ENCODE measurements at places on chromosomes 6 and 20.

DNA sequence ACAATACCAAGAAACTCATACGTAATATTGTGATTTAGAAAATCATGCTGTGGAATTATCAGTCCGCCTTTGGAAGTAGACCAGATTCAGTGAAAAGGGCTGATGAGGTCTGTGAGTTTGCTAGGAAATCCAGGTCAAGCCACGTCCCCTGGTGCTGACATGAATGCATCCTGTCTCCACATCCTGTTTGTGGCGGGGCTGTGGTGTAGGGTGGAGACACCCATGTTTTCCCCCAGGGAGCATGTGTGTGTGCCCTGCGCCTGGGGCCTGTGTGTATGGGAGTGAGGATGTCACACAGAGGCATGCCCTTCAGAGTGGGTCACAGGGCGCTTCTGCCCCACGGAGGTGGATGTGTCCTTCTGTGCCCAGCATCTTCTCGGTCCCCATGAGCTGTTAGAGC is 109.1 kb downstream of the SASH1 start:
- no peak for DNase-seq

DNA sequence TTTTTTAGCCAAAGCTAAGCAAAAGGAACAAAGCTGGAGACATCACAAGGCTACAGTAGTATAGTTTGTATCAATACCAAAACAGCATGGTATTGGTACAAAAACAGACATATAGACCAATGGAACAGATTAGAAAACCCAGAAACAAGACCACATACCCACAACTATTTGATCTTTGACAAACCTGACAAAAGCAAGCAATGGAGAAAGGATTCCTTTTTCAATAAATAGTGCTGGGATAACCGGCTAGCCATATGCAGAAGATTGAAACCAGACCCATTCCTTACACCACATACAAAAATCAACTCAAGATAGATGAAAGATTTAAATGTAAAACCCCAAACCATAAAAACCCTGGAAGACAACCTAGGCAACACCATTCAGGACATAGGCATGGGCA is 5.0 kb downstream of the RFPL4B start:
- DNase-seq, result no peak

DNA sequence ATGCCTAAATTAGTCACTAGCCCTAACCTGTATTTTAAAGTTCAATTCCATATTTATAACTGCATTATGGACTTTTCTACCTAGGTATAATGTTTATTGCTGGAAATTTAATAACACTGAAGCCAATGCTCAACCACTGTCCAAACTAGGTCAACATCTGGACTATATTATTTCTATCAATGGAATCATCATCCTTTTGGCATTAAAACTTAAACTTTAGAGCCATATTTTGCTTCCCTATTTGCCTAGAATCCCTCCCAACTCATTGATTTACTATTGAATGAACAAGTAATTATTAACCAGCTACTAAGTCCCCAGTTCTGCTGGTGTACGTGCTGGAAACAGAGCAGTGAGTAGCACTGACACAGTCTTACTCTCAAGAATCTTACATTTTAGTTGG is 291.7 kb upstream of the SPTLC3 start:
- no peak for DNase-seq

GRCh38 chr20:4130404-4131189 is 115.2 kb upstream of the RNF24 start:
- DNase-seq, result no peak

- DNase-seq, result no peak
Observed at GRCh38 chr6:100626721-100627120, 162.0 kb upstream of the SIM1 start.

- no peak for DNase-seq
Observed at GRCh38 chr6:24854077-24854666, 55.5 kb upstream of the ARMH2 start.

DNA sequence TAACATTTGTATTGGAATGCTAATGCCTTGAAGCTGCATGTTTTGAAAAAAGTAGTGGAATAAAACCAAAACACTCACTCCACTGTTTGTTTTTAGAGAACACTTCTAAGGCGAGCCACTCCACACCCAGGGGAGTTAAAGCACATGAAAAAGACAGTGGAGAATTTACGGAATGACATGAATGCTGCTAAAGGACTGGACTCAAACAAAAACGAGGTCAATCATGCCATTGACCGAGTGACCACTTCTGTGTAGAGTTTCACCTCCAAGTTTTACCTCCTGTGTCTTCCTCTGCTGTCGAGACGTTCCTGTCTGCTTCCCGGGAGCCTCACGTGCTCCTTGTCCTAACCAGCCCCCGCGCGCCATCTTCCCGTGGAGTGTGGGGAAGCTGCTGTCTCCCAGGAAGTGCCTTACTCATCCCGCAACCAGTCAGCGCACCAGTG is 127.8 kb downstream of the LRRC1 start:
- no peak for DNase-seq

GRCh38 chr20:25484911-25485511 is 77.5 kb downstream of the GINS1 start:
- no peak for DNase-seq

- no peak for DNase-seq
Observed at GRCh38 chr20:6094063-6094462, 28.8 kb downstream of the FERMT1 start.

DNA sequence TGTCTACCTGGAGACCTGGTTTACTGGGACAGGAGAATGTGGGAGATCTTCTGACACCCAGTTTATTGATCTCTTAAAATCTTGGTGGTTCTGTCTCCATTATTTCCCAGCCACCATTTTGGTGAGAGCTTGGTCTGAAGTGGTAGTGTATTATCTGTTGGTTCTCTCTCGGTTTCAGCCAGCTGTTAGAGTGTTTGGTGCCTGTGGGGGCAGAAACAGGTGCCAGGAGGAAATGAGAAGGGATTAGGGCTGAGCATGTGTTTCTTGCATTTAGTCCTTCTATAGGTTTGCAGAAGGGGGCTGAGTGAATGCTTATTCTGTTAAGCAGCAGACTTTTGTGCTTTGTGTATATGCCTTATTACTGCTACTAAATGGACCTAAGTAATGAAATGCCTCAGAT is 9.6 kb downstream of the JARID2 start:
- no peak for DNase-seq

GRCh38 chr6:23016696-23017095 is 447.3 kb downstream of the HDGFL1 start:
- no peak for DNase-seq

DNA sequence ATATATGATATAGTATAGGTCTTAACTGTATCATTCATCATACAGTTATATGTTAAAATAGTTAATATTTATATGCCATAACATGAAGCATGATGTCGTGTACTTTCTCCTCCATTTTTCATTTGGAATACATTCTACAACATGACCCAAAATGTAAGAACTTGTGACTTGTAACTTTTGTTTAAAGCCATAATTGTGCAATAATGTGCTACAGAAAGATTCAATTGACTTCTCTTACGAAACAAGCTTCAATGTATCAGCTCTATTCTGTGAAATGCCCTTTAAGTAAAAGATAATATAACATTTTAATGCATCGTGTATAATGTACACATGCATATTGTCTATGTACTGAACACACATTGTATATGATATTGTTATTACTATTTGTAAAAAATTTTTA is 76.7 kb upstream of the FABP7 start:
- DNase-seq, result no peak

- DNase-seq, result no peak
Observed at GRCh38 chr20:37102571-37102970, 6.8 kb upstream of the RBL1 start.

DNA sequence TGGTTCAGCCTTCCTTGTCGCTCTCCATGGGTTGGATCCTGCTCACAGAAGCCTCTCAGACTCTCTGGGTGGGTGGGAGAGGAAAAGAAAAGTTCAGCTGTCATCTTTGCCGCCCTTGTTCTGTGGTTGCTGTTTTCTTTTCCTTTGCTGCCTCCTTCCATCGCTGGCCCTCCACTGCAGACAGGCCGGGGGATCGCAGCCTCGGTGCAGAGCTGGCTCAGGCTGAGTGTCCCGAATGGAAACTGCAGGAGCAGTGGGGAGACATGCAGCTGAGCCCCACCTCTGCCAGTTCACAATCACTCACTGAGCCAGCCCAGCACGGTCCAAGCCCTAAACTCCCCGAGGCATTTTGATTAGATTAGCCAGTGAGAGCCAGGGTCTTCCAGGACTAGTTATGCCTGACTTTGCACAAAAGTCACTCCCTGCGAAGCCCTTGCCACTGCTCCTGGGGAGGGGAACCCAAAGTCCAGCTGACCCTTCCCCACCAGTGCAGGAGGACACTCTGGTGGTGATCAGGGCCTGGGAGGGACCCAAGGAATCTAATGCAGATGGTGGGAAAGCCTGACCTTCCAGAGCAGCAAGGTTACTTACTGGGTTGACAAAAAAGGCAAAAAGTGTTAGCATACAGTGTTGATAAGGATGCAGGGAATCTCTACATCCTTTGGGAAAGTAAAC is 14.0 kb downstream of the NRN1 start:
- no peak for DNase-seq

GRCh38 chr20:47576516-47577033 is 74.9 kb downstream of the NCOA3 start:
- no peak for DNase-seq

DNA sequence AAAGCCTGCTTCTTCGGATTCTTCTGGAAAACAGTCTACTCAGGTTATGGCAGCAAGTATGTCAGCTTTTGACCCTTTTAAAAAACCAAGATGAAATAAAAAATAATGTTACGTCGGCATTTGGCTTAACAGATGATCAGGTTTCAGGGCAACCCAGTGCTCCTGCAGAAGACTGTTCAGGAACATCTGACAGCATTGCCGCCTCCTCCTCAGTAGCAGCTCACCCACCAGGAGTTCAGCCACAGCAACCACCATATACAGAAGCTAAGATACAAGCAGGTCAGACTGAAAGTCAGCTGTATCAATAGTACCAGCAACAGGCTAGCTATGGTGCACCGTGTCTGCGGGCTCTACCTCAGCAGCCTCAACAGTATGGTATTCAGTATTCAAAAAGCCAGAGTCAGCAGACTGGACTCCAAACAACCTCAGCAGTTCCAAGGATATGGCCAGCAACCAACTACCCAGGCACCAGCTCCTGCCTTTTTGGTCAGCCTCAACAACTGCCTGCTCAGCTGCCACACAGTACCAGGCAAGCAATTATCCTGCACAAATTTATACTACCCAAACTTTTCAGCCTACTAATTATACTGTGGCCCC is 51.9 kb downstream of the BTBD9 start:
- peak; percentile 16 for DNase-seq

- DNase-seq, result no peak
Observed at GRCh38 chr20:48649868-48650267, 177.9 kb downstream of the PREX1 start.

- DNase-seq, result no peak
Observed at GRCh38 chr20:12965870-12966251, 42.9 kb upstream of the SPTLC3 start.

DNA sequence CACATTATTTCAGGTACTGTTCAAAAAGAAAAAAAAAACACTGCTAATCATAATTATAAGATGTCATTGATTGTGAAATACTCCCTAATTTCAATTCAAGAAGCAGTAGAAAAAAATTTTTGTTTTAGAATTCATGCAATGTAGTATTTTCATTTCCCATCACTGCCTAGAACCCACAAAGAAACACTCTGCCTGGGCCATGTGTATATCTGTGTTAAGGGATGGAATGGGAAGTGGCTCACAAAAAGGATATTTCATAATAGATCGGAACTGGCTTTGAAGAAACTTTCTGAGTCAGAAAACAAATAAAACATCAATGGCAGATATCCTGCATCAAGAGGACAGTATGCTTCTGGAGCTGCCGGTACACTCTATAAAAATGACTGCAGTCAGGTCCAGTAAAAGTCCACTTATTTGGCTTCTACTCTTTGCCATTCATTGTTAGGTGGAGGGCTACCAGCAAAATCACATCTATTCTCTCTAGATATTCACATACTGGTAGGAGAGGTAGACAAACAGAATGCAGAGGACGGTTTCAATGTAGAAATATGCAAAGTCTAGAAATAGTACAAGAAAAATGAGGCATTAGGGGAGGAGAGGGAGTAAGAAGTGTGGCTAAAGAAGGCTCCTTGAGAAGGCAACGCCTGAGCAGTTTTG is 135.0 kb upstream of the TNFAIP3 start:
- no peak for DNase-seq

- no peak for DNase-seq
Observed at GRCh38 chr6:15480525-15480924, 182.3 kb downstream of the DTNBP1 start.

DNA sequence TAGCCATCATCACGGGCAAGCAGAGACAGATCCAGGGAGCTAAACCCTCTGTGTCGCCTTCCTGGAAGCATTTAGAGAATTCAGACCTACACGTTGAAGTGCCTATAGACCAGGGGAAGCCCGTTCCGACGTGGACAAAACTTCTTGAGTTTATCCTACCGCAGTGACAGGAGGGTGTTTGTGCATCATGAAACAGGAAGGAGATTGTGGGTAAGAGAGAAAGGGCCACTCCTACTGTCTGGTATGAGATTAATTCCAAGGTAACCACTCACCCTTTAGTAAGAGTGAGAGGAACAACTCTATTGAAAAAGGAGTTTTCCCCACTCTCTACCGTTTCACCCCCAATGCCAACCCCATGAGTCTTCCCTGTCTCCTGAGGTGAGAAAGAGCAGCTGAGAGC is 133.7 kb downstream of the TFAP2C start:
- DNase-seq, result no peak

DNA sequence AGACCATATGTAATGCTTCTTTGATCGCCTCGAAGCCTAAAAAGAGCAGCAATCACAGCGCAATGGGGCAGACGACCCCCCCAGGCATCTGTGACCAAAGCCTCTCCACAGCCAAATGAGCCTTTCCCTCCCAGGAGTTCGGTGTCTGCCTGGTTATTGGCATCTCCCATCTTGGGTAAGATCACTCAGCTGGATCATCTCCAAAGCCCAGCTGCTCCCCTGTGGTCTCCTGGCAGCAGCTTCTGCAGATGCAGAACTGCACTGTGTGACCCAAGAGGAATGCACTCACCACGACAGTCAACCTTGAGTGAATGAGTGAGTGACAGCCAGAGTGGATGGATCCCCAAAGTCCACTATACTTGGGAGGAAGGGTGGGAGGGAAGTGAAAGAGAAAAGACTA is 44.8 kb upstream of the IYD start:
- no peak for DNase-seq

GRCh38 chr20:34927736-34928135 is 27.9 kb downstream of the GSS start:
- no peak for DNase-seq

GRCh38 chr6:21593412-21593926 is at the start of gene SOX4:
SOX4 (plus strand) TSS chr6:21593751; CDS start chr6:21594535, 784 bp downstream.
- peak; percentile 95 for DNase-seq

- DNase-seq, result no peak
Observed at GRCh38 chr6:113846577-113846976, 10.6 kb upstream of the MARCKS start.

DNA sequence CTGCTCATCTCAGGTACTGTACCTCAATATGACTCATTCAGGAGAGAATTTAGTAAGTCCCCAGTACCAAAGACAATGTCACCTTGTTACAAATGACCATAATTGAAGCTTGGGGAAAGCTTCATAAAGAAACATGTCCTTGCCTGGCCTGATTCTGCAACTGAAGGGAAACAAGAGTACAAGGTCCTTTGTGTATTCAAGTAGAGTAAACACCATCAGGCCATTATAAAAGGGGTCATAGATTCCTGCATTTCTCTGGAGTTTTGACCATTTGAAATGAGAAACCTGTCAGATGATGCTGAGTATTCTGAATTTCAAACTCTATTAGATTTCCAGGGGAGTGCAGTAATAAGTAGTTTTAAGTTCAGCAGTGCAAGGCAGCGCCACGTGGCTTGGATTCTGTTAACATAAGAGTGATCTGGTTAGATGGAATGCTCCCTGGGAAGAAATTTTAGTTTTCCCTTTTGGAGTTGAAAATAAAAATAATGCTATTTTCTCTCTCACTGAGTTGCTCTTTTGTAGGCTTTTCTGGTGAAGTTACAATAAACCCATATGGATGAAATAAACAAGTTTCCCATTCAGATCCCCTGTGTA is 1054.3 kb downstream of the EPHA7 start:
- DNase-seq, result no peak
